ENCODE measurements at places on chromosomes 3 and 15. TPM values are rescaled to one million over a fixed set of nuclear protein-coding genes. Genes with fewer than 3 reads are reported as not detected.

CLRN1 gene
- polyA plus RNA-seq: not detected

SENP2 gene
- polyA plus RNA-seq: 49.3 TPM

WDR49 gene
- polyA plus RNA-seq: 0.12 TPM

GRCh38 chr3:111989061-111989678, 9.6 kb upstream of the TAGLN3 start:
- DNase-seq: no peak

- DNase-seq: no peak
These were observed 144.1 kb upstream of the TPRG1 start for GRCh38 chr3:189027626-189028155.

DNA sequence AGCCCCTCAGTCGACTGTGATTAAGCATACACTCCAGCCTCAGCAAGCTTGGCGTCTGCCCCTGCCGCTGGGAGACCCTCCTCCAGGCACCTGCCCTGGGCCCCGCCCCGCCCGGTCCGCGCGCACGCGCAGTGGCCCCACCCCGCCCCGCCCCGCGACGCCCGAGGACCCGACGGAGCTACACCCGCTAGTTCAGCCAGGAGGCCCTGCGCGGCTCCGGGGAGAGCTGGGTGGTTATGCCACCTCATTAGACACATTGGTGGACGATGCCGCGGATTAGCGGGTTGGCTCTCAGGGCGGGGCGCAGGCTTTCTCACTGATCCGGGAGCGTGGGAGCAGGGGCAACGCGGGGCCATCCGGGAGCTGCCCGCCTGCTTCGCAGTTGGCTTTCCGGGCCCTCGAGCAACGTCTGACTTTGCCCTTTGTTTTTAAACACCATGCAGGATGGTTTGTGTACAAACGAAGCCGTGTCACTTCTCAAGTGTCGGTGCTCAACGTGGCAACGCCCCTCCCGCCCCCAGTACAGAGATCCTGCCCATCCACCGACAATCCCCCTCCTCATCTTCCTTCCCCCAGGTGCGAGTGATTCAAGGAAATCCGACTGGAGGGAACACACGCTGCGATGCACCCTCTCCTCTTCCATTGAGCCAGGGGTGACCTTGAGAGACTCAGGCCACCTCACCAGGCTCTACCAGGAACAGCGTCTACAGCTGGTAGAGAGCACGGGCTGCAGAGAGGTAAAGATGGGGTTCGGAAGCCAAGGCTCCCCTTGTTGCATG, 109.3 kb downstream of the SHQ1 start:
- DNase-seq: no peak

DNA sequence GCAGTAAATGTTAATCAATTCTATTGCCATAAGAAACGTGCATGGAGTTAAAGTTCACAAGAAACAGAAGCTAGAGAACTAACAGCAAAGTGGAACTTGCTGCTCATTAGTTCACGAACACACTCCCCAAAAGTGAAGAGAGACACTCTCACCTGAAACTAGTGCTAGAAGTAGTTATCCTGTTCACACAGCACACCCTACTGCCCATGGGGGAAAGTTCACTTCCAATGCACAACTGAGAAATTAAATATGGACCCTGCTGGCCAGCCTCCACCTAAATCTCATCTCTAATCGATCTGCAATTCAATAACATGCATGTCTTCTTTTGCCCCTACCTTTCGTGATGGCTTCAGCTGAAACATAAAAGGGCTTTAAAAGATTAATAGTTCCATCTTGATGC, 39.4 kb upstream of the FRMD4B start:
- DNase-seq: no peak

Data from ovary (tissue), 10 donors.